ENCODE measurements at places on chromosomes 7 and 10.

DNA sequence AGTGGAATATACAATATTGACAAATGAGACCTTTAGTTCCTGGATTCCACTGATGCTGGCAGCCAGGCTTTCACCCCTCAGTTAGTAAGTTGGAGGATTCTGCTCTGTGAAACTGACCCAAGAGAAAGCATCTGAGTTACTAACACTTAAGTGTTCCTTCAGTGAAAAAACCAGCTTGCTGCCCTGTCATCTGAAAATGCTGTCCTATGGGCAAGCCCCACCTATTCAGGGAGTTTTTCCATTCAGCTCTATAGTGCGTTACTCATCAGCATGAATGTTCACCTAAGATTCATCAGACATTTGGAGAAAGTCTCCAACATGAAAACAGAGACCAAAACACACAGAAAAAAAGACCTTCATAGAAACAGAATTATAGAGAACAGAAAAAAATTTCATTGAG is 37.9 kb downstream of the PRPF18 start:
- DNase-seq: no peak

DNA sequence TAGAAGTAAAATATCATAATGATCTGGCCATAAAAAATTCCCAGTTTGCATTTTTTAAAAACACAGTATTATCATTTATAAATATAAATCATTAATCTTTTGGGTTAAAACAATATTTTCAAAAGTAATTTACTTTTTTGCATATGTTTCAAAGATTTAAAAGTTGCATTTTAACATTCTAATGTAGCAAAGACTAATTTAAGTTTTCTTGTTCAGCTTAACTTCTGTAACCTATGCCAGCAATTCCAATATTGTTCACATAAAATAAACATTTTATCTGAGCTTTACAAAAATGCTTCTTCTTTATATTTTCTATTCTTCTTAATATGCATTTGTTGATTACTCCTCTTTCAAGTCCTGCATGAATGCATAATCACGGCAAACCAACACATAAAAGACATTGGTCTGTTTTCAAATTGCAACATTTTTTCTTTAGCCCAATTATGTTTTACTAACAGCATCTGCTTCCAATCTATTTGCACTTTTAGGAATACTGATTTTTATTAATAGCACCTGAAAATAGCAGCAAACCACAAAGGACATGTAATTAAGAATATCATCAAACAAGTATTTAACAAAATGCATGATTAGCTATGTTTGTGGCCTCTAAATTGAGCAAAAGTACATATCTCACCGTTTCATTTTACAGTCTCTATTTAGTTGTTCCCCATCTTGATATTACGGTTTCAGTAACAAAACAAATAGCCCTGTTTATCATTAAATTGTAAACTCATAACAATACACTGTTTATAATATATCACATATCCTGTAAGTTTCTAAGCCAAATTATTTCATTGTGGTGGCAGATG is 286.9 kb upstream of the NFE2L3 start:
- no peak for DNase-seq

DNA sequence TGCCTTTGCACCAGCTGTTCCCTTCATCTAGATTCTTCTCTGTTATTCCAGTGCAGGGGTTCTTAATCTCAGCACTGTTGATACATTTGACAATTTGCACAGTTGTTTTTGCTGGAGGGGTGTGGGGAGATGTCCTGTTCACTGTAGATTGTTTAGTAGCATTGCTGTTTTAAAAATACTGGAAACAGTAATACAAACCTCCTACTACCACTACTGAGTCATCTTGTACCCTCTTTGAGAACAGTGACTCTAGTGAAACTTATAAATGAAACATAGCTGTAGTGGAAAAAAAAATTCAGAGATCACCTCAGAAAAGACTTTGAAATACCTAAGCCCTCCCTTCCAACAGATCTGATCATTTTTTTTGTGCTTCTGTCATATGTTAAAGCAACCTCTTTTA is 154.8 kb upstream of the TMEM196 start:
- no peak for DNase-seq

GRCh38 chr10:13080643-13081042 is 19.3 kb upstream of the OPTN start:
- no peak for DNase-seq

GRCh38 chr7:112010994-112011393 is 195.2 kb downstream of the DOCK4 start:
- DNase-seq: no peak

GRCh38 chr10:126301701-126302475 is 86.4 kb downstream of the ADAM12 start:
- DNase-seq: no peak

GRCh38 chr10:116972131-116972530 is 32.9 kb downstream of the SHTN1 start:
- DNase-seq: no peak
